ENCODE measurements at places on chromosomes 7 and 10.

GRCh38 chr10:71213127-71213621 is 804 bp downstream of the UNC5B start:
- DNase-seq = peak; percentile 75

- DNase-seq = no peak
Observed at GRCh38 chr10:49571388-49571787, 32.5 kb upstream of the ERCC6 start.

GRCh38 chr10:80492848-80493521 is 38.9 kb downstream of the TSPAN14 start:
- peak; percentile 7 for DNase-seq

DNA sequence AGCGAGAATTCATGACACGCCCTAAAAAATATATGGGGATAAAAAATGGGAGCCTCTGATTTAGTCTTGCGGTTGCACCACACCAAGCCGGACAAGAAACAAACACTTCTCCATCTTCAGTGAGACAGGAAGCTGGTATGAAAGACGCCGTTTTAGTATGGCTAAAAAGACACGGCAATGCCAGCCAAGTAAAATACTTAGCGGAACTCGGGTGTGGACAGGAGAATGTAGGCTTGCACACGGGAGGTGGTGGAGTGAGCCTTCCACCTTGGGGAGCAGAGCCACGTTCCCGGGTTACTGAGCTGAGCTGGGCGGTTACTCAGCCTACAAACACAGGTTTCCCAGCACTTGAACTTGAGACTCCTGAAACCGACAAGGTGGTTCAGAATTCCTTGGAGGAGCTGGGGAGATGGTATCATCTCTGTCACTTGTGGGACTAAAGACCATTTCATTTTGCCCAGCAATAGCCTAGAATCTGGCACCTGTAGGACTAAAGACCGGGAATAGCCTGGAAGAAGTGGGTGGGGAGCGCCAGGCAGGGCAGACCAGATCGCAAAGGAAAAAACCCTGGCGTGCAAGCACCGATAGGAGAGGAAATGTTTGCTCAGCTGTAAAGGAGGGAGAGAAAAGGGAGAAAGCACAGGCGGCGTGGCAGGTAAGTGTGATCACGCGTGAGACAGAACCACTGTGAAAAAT is 34.8 kb upstream of the SEPHS1 start:
- no peak for DNase-seq

DNA sequence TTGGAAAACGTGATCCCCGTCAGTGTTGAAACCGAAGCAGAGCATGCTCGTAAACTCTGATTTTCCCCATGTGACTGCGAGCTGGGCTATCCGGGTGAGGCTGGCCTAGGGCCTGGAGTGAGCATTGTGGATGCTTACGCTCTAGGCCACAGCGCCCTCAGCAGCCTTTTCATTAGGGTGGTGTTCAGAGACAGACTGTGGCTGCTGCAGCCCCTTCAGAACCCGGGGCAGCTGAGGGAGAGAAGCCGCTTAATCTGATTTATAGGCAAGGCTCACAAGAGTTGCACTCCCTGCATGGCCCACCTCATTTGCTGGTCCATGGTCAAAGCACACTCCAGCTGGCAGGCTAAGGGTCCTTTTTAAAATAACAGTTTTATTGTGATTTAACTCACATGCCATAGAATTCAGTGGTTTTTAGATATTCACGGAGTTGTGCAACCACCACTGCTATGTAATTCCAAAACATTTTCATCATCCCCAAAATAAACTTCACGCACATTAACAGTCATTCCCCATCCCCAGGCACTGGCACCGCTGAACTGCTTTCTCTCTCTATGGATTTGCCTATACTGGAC is 72.5 kb downstream of the SYPL1 start:
- DNase-seq = no peak

DNA sequence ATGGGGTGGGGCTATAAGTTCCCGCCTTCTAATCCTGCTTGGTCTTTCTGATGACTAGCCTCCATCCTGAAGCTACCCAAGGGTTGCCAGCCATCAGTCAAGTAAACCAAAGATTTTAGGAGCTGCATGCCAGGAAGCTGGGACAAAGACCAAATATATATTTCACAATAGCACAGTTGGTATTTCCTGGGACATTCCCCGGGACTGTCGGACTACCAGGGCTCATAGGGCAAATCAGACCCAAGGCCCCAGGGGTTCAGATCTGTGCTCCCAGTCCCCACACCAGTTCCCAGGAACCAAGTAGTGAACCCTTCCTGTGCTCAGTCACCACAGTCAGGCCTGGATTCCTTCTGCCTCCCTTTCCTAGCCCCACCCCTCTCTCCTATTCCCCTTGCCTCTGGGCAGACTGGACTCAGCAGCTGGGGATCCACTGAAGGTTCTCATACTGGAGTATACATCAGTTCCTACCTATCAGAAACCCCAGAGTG is 5.7 kb upstream of the CXCL12 start:
- peak; percentile 64 for DNase-seq

DNA sequence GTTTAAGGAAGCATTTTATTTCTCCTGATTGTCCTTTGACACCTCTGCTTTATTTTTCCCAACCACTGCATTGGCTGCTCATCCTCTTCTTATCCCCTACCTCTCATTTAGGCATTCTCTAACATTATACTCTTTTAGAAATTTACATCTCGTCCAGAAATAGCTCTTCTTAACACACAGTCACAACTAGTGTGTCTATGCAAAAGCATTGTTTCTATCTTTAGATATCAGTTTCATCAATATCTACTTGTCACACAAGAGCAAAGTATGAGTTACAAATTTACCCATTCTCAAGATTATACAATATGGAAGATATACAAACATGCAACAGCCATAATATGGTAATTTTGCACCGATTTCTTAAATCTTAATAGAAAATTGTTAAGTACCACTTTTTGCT is 35.7 kb upstream of the MDFIC start:
- DNase-seq = no peak

- no peak for DNase-seq
Observed at GRCh38 chr7:103867874-103868273, 121.6 kb downstream of the RELN start.

DNA sequence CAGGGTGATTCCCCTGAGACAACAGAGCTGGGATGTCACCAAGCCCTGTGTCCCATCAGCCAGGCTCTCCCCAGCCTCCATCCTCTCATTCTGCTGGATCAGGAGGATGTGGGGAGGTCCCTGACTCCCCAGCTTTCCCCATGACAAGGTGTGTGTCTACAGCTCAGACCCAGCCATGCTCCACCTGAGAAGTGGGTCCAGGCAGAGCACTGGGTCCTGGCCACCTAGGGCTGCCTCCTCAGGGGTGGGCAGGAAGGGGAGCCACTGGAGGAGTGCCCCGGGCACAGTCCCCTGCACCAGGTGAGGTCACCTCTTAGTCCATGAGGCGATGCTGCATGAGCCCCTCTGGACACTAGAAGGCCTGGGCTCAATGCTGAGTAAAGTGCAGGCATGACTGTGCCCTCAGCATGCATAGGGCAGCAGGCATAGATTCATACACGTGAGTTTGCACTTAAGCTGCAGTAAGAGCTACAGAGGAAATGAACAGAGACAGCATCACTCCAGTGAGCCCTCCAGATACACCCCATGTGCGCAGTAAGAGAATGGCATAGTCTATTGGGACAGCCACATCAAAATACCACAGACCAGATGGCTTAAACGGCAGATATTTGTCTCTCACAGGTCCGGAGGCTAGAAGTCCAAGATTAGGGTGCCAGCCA is 48.3 kb downstream of the ALOX5 start:
- no peak for DNase-seq
